Mammary epithelial cell (primary cell): ENCODE measurements at places on chromosomes 2 and 18. TPM values are rescaled to one million over a fixed set of nuclear protein-coding genes. Genes with fewer than 3 reads are reported as not detected.

GRCh38 chr2:48089644-48090043 lies 183.3 kb upstream of the FBXO11 start:
- DNase-seq = no peak

- no peak for DNase-seq
Measured at GRCh38 chr18:43888598-43888997, 611.3 kb upstream of the SYT4 start.

DNA sequence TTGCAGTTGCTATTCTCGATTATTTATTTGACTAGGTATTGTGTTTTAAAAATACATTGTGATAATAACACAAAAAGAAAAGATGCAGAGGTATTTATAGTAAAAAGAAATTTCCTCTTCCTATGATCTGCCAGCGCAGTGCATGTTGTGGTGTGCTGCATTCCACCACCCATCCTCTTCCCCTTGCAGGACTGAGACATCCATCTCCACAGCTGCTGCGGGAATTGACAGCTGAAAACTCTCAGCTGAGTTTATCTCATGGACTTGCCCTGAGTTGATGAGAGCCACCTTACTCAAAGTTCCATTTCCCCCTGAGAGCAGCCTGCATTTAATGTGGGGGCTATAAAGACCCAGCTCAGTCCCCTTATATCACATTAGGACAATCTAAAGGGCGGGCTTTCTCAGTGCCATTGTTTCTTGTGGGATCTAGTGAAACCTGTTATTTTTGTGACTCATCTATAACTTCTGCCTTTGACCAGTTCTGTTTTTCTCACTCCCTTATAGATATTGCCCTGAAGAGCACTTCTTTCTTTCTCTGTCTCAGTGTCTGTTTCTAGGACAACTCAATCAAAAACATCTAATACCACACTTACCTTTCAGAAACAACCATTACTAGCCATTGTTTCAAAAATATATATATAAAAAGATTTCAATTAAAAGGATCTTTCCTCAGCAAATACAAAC lies 698.5 kb downstream of the NR4A2 start:
- DNase-seq = no peak

DNA sequence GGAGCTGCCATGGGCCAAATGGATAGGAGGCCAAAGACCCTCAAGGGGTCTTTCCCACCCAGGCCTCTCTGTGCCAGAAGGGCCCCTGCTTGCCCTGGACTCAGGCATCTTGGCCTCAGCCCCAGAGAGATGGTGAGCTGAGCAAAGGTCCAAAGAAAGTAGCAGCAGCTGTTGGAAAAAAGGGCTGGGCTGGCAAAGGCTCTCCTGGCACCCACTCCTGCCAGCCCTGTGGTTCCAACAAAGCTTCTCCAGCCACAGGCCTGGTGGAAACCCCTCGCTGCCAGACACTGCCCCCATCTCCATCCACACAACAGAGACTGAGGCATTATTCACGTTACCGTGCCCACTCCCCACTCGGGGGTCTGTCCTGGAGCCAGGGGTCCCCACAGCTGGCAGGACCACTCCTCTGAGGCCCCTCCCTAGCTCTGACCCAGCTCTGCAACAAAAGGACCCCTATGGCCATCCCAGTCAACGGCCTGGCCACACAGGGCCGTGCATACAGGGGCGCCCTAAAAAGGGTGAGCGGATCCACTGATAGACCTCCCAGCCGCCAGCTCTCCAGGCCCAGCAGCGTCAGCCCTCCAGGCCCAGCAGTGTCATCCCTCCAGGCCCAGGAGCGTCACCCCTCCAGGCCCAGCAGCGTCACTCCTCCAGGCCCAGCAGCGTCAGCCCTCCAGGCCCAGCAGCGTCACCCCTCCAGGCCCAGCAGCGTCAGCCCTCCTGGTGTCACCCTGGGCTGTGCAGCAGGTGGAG lies 10.1 kb downstream of the BIN1 start:
- no peak for DNase-seq

DNA sequence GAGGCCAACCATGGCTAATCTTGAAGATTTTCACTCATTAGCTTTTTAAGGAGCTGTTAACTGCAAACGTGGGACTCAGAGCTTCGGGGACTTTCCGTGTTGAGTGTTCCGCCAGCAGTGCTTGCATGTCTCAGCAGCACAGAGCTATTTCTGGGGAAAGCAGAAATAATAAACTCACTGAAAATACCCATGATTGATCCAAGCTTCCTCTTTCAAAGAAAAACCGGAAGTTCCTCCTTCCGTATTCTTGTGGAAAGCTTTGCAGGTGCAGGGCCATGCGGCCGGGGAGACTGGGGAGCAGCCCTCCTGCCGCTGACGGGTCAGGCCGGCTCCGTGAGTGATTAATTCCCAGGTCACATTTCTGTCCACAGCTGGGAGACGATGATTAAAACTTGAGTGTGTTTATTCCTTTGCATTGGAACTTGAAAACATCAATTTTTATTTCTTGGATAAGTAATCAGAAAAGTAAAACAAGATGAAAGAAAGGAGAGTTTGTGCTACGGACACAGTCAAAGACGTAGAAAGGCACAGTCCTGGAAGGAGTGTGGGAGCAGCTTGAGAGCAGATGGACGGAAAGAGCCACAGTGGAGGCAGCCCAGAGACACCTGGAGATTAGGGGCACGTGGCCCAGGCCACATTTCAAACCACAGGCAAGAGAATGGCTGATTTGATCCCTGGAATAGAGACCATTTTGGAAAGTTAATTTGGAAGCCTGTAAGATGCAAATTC lies 54.2 kb upstream of the CTDP1 start:
- DNase-seq = no peak

GRCh38 chr2:218540015-218540414 lies 28.1 kb downstream of the USP37 start:
- DNase-seq = no peak

- no peak for DNase-seq
Measured at GRCh38 chr2:135984199-135985017, 1.0 kb downstream of the DARS1 start.

GRCh38 chr2:124662946-124663644 lies 638.0 kb downstream of the CNTNAP5 start:
- DNase-seq = no peak

GRCh38 chr2:182191061-182191460 lies 205.4 kb downstream of the PPP1R1C start:
- no peak for DNase-seq

GRCh38 chr2:54775710-54776109 lies 52.2 kb downstream of the EML6 start:
- no peak for DNase-seq

- DNase-seq = no peak
Measured at GRCh38 chr2:214100488-214100887, 310.4 kb upstream of the VWC2L start.

DNA sequence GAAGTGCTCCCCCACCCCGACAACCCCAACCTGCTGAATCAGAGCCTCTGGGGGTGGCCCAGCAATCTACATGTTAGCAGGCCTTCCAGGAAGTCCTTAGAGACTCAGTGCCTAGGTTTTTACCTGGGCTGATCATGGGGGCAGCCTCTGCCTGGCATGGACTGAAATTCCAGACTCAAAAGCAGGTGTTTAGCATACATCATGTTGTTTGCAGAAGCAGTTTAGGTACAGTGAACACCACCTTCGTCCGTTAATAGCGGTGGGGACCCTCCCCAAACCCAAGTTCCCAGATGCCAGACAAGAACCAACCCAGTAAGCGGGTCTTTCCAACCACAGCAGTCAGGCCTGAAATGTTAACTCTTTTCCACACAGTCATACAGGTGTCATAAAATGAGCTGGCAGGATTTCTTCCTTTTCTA lies 26.4 kb upstream of the GALR1 start:
- peak; percentile 40 for DNase-seq

AQP12A gene
- total RNA-seq = not detected in 2 replicates

RAB6C gene
- total RNA-seq = not detected in 2 replicates

MDH1B gene
- total RNA-seq = 0.51 and 0.54 TPM in 2 replicates

WIPF1 gene
- 0.29 TPM in 1 of 2 replicates, not detected in the other for total RNA-seq

ANKRD30B gene
- total RNA-seq = not detected

SERPINB7 gene
- total RNA-seq = 13.5 TPM

GPR45 gene
- total RNA-seq = not detected in 2 replicates

IFIH1 gene
- total RNA-seq = 6.7 TPM
